ENCODE measurements at places on chromosomes 6 and 20.

GRCh38 chr20:48635791-48636267 lies 192.0 kb downstream of the PREX1 start:
- peak; percentile 94 for DNase-seq

- no peak for DNase-seq
Measured at GRCh38 chr20:326645-327185, 1.4 kb downstream of the SOX12 start.

- DNase-seq = no peak
Measured at GRCh38 chr6:138275976-138276375, 57.7 kb upstream of the PBOV1 start.

DNA sequence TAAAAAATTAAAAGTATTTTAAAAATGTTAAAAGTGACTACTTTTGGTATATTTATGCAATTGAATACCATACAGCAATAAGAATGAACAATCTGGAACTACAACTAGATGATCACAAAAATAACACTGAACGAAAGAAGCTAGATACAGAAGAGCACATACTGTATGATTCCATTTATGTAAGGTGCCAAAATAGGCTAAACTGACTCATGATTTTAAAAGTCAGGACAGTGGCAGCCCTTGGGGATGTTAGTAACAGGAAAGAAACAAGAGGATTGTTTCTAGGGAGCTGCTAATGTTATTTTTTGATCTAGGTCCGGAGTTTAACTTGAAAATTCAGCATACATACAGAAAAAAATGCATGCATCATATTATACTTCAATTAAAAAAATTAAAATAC lies 42.3 kb downstream of the KIF13A start:
- DNase-seq = no peak

GRCh38 chr6:164216368-164216767 lies 801.9 kb downstream of the QKI start:
- DNase-seq = no peak

DNA sequence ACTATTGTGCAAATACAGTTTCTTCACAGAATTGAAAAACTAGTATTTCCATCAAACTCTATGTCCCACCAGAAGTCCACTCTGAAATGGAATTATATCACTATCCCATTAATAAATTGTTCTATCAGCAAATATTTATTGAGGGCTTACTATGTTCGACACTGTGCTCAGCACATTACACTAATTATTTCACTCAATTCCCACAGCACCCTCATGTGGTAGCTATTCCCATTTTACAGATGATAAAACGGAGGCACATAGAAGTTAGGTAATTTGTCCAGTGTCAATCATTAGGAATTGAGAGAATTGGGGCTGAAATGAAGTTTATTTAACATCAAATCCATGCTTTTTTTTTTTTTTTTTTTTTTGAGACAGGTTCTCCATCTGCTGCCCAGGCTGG lies 52.5 kb downstream of the MKKS start:
- no peak for DNase-seq

GRCh38 chr20:23493172-23493772 lies 2.4 kb downstream of the CST8 start:
- no peak for DNase-seq

DNA sequence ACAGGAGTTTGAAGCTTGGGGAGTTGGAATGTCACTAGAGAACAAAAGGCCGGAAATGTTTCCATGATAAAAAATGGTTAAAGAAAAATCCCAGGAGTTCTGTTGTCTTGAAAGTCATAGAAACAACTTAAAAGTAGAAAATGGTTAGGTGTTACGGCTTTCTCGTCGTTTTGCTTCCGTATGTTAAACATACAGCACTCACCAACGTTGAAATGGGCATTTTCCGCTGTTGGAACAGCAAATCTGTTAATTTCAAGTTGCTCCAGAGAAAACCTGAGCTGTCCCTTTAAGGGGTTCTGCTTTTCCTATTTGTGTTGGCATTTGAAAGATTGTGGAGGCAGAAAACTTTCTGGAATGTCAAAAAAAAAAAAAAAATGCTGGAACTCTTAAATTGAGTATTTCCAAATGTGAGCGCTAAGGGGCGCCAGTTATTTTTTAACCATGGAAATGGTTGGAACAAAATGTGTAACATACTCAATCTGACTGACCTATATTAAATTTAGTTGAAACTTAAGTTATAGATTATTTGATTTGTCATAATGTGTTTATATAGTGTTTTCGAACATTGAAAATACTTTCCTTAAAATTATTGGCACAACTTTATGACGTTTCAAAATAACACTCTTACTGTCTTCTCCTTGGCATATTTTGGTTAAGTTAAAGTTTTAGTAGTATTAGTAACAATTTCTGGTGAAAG lies 2.2 kb downstream of the QKI start:
- DNase-seq = no peak

- DNase-seq = no peak
Measured at GRCh38 chr6:106107043-106107613, 21.0 kb downstream of the PRDM1 start.

- no peak for DNase-seq
Measured at GRCh38 chr20:24470746-24471582, 1.5 kb downstream of the SYNDIG1 start.

- no peak for DNase-seq
Measured at GRCh38 chr6:107495196-107495643, 5.3 kb downstream of the SOBP start.

GRCh38 chr6:166346965-166347364 lies 4.6 kb upstream of the SFT2D1 start:
- no peak for DNase-seq

GRCh38 chr20:4060064-4060795 lies 44.9 kb upstream of the RNF24 start:
- DNase-seq = no peak

- no peak for DNase-seq
Measured at GRCh38 chr20:3798908-3799248, 2.8 kb downstream of the CDC25B start.

GRCh38 chr6:14932485-14933182 lies 313.2 kb upstream of the JARID2 start:
- no peak for DNase-seq

- no peak for DNase-seq
Measured at GRCh38 chr6:160417146-160417545, 69.0 kb downstream of the SLC22A3 start.

DNA sequence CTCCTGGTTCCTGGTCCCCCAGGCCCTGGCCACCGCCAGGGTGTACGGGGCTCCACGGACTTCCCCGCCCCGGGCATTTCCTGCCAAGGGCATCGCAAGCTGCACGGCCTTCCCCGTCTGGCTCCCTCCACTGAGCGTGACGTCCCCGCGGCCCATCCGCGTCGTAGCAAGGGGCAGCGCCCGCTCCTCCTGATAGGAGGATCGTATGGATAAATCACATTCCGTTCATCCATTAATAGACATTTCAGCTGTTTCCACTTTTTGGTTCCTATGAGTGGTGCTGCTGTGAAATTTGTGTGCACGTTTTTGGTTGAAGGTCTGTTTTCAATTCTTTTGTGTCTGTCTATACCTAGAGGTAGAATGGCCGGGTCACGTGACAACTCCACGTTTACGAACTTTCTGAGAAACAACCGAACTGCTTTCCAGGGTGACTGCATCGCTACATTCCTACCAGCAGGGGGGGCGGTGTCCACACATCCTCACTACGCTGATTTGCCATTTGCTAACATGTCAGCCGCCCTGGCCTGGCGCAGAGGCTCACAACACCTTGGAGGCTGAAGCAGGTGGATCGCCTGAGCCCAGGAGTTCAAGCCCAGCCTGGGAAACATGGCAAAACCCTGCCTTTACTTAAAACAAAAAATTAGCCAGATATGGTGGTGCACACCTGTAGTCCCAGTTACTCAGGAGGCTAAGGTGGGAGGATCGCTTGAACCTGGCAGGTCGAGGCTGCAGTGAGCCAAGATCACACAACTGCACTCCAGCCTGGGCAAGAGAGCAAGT lies 37.7 kb downstream of the KCNQ2 start:
- peak; percentile 89 for DNase-seq

GRCh38 chr6:158561321-158561884 lies 1.5 kb downstream of the TMEM181 start:
- DNase-seq = no peak

GRCh38 chr20:17460119-17460518 lies 71.1 kb downstream of the BFSP1 start:
- no peak for DNase-seq

- DNase-seq = no peak
Measured at GRCh38 chr6:40383348-40384115, 203.6 kb downstream of the LRFN2 start.

DNA sequence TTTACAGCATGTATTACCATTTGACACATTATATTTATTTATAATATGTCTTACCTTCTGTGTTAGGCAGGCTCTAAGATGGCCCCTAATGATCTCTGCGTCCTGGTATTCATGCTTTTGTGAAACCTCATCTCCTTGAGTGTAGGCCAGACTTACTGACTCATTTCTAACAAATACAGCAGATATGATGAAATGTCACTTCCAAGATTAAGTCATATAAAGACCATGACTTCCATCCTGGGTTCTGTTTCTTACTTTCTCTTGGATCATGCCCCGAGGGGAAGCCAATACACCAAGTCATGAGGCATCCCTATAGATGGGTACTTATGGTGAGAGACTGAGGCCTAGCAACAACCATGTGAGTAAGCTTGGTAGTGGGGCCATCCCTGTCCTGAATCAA lies 30.2 kb downstream of the ZHX3 start:
- no peak for DNase-seq

GRCh38 chr6:25042536-25042935 lies 106.8 kb upstream of the RIPOR2 start:
- no peak for DNase-seq

GRCh38 chr6:168999392-168999791 lies 254.3 kb downstream of the THBS2 start:
- no peak for DNase-seq

DNA sequence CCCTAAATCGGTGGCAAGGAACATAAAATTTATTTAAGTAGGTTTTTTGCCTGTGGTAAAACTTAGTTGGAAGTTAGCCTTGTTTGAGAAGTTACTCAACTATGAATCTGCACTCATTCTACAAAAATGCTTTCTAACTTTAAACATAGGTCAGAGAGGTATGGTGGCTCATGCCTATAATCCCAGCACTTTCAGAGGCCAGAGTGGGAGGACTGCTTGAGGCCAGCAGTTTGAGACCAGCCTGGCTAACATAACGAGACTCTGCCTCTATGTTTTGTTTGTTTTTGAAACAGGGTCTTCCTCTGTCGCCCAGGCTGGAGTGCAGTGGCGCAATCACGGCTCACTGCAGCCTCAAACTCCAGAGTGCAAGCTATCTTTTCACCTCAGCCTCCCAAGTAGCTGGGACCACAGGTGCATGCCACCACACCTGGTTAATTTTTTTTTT lies 16.2 kb downstream of the USP49 start:
- DNase-seq = no peak

GRCh38 chr6:82842721-82843120 lies 222.9 kb downstream of the UBE3D start:
- no peak for DNase-seq

All from activated CD8-positive, alpha-beta memory T cell treated with anti-CD3 and anti-CD28 coated beads, Interleukin-2, amount 50 U/mL, for 48 hours (primary cell).